Occipital lobe (tissue), 3 donors: ENCODE measurements at places on chromosomes 1 and 21. TPM values are rescaled to one million over a fixed set of nuclear protein-coding genes. Genes with fewer than 3 reads are reported as not detected.
A peak's percentile ranks its signal among the peaks of the same experiment; 100 is the strongest.

GRCh38 chr1:236734141-236734765 lies 48.0 kb downstream of the ACTN2 start:
- no peak for DNase-seq

The ARHGAP30 gene
- total RNA-seq, result 1.7 TPM

- peak; percentile 75 for DNase-seq
Measured at GRCh38 chr1:45205910-45206721, at the start of gene ZSWIM5. Gene ZSWIM5 (minus strand): TSS chr1:45206605. CDS start chr1:45206350, 255 bp downstream.

The NBPF26 gene
- 13.1 TPM for total RNA-seq

DNA sequence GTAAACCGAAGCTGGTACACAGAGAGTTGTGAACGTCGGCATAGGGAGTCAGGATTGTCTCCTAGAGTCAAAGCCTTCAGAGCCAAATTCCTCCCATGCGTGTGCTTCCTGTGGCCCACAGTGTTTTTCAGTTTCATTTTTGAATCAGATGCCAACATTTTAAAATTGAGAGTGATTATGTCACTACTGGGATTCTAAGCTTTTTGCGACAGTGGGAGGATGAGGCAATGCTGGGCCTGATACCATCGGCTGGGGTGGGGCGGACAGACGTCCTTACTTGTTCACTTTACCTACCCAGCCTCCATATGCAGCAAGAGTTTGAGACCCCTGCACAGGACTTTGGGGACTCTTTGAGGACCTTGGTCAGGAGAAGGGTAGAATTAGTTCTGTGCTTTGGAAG lies 1.3 kb upstream of the KLHDC7A start:
- no peak for DNase-seq

DNA sequence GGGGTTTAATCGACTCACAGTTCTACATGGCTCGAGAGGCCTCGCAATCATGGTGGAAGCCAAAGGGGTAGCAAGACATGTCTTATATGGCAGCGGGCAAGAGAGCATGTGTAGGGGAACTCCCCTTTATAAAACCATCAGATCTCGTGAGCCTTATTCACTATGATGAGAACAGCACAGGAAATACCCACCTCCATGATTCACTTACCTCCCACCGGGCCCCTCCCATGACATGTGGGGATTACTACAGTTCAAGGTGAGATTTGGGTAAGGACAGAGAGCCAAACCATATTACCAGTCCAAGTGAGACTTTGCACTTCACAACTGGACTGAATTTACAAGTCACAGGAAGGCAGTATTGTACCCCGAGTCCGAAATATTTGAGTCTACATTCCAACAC lies 73.9 kb upstream of the ANGPTL1 start:
- DNase-seq, result no peak

GRCh38 chr1:224921354-224921753 lies 8.1 kb upstream of the DNAH14 start:
- DNase-seq, result no peak

- no peak for DNase-seq
Measured at GRCh38 chr21:29056005-29056404, 17.4 kb downstream of the CCT8 start.

The TMEM240 gene
- total RNA-seq, result 18.1 TPM

DNA sequence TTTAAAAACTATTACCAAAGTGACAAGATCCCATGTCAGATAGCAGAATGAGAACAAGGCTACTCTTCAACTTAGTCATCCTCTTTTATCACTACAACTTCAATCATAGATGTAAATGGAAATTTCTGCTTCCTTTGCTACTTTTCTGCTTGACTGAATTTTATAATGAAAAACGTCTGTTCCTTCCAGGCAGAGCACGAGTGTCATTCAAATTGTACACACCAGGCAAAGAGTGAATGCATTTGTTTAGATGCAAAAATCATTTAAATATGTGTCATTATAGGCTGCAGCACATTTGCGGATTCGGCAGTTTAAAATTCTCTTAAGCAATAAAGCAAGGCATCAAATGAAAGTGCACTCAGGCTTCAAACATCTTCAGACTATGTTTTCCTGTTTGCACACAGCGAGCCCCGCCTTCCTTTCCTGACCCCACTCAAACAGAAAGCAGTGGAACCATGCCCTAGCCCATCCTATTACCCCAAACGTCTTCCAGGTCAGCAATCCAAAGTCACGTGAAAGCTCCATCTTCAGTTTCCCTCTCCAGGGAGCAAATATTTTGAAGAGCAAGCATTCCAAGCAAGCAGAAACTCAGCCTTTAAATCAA lies 99.6 kb downstream of the APP start:
- no peak for DNase-seq

DNA sequence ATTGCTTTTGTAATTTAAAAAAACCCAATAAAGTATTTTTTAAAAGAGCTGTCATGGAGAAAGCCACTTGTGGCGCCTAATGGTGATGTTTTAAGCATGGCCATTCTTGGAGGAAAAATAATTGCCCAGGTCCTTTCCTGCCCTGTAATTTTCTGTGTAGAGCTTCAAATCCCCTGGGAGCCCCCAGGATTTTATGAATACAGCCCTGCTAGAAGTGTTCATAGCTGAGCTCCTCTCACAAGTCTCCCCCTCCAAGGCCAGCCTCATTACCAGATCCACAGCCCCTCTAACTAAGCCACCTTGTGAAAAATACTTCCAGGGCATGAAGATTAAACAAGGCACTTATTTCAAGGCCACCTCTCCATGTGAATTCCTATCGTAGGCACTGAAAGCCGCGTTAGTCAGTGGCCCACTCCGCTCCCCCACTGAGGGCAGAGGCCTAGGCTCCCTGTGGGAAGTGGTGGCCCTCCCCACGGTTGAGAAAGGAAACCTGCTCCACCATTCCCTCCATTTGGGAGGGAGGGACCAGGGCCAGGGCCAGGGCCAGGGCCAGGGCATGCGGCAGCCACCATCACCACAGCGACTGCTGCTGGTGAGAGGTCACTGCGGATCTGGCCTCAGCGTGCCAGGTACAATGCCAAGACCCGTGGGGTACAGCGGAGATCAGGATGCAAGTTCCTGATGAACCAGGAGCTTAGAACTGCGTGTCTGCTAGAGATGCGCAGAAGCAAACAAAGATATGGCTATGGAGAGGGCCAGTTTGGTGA lies 83.1 kb downstream of the KCNN3 start:
- no peak for DNase-seq

- no peak for DNase-seq
Measured at GRCh38 chr1:244012202-244012601, 38.9 kb upstream of the ZBTB18 start.

The PUSL1 gene
- 8.0 TPM for total RNA-seq

- DNase-seq, result no peak
Measured at GRCh38 chr1:25199819-25200620, 32.3 kb downstream of the SYF2 start.

- DNase-seq, result no peak
Measured at GRCh38 chr1:160975026-160975425, 20.4 kb upstream of the ITLN2 start.

DNA sequence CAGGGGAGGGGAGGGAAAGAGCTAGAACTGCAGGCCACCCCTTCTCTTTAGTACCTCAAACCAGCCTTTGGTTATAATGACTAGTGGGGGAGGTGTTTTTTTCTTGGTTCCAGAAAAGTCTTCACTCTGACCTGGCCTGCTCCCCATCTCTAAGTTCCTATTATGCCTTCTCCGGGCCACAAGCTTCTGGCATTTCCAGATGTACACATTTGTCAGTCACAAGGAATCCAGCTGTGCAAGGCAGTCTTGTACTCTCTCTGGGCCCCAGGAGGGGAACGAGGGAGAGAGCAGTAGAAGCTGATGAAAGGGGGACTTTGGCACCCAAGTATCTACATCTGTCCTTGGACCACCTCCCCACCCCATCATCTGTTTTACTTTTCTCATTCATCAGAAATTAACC lies 2.7 kb upstream of the FALEC start:
- no peak for DNase-seq

DNA sequence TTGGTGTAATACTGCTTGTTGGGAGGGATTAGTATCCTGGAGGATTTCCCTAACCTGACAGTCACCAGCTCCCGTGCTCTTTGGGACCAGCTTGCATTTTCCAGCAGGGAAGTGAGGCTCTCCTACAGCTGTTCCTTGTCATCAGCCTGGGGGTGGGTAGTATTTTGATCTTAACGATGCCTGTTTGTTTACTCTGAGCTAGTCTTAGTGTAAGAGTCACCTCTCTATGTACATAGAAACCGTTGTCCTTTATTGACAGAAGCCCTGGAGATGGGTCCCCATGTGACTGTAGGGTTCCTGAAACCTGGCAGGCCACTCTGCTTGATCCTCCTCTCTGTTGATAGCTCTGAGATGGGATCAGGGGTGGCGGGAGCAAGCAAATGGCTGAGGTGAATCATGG lies 58.0 kb downstream of the ACP6 start:
- no peak for DNase-seq

The HPCA gene
- 44.0 TPM for total RNA-seq

DNA sequence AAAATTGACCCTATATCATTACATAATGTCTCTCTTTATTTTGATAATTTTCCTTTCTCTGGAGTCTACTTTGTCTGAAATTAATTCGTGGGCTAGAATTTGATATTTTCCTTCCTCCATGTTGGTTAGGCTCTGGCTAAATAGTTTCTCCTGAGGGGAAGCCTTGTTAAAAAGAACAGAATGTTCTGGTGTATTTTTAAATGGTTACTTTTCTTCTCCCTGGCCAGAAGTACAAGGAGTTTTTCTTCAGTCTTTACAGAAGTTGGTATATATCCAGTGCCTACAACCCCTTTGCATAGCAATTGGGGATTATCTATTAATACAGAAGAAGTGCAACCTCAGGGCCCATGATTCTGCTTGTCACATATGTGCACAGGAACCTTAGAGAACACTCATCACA lies 185.6 kb upstream of the RAB4A start:
- no peak for DNase-seq

The CCDC30 gene
- 15.4 TPM for total RNA-seq

- no peak for DNase-seq
Measured at GRCh38 chr1:78464449-78464891, 26.3 kb upstream of the PTGFR start.

The OR2L13 gene
- total RNA-seq, result 3.4 TPM
